ENCODE measurements at places on chromosomes 7 and 10.

DNA sequence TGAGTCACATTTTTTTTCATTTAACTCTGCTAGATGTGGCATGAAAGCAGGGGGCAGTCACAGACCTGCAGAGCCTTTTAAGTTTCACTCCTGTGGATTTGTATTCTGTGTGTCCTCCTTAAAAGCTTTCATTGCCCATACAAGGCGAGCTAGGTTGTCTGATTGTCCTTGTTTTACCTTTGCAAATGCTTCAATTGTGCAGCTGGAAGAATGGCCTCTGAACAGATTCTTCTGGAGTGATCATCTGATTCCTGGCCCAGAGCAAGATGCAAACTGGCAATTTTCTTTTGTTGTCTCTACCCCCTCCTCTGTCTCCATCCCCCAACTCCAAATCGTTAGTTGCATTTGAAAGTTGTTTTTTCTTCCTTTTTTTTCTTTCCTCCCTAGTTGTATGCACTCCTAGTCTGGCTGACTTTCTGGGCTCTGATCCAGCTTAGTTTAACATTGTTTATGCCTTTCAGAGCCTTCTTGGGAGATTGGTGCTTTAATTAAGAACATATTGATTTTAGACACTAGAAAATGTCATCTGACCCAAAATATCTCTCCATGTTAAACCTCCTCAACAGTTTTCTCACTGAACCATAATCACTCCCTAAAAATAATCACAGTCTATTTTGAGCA, 150.2 kb downstream of the REEP3 start:
- no peak for DNase-seq

DNA sequence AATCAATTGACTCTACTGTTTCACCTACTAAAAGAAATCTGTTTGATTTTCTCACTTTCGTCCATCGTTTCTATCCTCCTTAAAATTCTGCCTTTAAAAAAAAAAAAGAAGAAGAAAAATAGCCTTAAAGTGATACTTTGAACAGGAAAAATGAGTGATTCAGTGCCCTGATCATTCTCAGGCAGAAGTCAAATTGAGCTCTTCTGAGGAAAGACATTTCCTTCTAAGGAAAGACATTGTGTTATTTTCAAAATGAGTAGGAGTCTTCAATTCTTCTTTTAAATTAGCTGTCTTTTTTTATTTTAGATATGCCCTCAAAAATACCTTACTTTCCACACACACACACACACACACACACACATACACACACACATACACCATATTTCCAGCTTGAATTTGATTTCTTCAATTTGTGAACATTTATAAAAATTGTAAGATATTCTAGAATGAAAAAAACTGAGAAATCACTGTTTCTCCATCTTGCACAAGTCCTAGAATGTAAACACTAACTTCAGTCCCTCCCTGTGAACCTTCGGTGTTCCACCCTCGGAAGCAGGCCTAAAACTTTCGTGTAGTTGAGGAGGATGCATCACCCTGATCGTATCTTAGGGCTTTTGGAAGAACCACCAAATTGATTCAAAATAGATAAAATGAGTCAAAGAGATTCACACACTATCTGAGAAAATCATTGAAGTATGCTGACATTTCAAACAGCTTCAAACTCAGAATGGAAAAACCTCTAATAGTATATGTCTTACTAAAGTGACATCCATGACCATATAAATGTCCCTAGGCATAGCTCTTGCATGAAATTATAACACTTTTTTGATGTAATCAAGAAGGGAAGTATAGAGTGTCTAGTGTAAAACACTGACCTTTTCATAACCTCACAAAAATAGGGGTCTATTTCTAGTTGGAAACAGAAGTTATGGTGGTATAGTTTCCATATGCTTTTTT, 270.8 kb downstream of the GATA3 start:
- no peak for DNase-seq

- DNase-seq, result no peak
Measured at GRCh38 chr7:158854681-158855081, 1.7 kb upstream of the DYNC2I1 start.

DNA sequence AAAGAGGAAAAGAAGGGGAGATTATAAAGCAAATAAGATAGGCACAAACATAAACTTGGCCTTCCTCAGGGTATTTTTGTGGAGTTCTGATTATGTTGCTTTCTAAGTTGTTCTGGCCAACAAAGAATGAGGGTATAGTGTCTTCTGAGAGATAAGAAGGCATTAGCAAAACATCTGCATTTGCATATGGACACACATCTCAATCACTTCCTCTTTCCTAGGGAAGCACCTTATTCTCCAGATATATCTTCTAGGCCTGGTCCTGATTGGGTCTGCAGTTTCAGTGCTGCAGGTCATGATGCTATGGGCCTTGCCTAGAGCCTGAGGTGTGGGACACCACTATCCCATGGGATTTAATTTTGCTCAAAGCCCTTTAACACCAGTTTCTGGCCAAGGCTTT, 308.8 kb upstream of the PHYHIPL start:
- DNase-seq, result no peak

DNA sequence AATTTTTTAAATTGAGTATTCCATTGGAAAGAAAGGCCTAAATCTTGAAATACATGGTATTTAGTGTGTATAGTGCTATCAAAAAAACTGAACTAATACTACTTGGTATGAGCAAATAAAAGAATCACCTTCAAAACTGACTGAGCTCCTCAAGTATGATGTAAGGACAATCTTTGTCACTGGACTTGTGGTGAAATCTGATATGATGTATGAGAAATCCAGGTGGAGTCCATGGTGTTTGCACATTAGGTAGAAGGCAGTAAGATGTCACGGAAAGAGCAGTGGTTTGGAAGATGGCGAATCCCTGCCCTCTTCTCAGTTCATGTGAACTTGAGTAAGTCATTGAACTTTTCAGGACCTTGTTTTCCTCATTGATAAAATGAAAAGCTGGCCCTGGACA, 62.1 kb upstream of the COL1A2 start:
- DNase-seq, result no peak

DNA sequence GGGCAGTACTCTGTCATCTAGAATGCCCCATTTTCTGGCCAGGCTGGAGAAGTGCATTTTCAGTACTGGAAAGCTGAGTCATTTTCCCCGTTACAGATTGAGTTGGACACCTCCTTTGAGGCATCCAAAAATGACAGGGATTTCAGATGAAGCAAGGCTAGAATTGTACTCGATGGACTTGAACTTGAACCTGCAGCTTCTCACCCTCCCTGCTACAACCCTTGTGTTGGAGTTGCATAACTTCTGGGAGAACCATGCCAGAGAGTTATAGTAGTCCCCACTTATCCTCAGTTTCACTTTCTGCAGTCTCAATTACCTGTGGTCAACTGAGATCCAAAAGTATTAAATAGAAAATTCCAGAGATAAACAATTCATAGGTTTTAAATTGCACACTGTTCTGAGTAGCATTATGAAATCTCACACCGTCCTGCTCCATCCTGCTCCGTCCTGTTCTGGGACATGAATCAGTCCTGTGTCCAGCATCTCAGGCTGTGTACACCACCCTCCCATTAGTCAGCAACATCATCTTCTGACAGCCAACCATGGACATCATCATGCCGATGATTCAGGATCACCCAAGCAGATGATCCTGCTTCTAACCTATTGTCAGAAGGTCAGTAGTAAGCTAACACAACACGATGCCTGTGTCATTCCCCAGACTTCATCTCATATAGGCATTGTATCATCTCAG, 363.7 kb downstream of the DPP6 start:
- DNase-seq, result no peak

DNA sequence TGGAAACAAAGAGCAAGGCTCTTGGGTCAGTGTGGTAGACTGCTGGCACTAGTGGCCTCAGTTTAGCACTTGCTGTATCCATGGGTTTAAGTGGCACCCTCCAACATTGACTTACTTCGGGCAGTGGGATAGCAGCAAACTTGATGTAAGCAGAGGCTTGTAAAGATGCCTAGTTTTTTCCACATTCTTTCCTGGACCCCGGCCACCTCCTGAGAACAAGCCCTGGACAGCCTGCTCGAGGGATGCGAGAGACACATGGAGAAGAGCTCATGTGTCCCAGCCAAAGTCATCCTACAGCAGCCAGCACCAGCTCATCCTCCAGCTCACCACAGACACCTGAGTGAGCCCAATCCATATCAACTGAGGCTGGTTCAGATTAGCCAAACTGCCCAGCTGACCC, 142.7 kb upstream of the PCBD1 start:
- no peak for DNase-seq

DNA sequence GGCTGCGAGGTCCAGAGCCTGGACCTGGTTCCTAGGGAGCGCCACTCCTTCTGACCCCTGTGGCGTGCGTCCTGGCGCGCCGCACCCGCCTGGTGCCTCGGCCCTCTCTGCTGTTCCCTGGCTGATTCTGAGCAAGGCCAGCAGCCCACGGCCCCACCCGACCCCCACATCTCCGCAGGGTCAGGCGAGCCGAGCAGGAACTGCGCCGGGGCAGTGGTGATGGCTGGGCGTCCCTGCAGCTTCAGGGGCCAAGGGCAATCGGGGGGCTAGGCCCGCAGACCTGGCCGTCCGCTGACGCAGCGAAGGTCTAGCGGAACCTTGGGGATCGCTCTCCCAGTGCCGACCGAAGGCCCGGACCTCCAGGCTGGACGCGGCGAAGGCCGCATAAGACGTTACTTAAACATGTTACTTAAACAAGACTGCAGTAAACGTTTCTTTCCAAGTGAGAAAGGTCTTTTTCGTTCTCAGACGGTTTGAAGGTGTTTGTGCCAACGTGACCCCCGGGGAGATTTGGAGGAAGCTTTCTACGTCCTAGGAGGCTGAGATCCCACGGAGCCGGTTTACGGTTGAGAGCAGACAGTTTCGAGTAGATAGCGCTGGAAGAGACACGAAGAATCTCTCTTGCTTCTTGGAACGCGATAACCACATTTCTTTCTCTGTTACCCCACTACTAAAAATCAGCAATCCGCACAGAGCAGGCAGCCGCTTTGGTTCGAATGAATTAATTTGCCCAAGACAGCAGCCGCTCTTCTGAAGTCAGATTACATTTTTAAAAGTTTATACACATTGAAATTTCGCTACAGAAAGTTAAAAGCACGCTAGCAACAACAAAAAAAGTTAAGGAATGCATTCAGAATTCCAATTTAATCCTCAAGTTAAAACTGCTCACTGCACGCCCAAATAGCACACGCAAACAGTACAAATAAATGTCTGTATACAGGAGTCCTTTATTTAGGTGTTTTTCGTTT, 4.9 kb upstream of the NKX2-3 start:
- peak; percentile 71 for DNase-seq

- DNase-seq, result no peak
Measured at GRCh38 chr7:131564640-131565039, 8.2 kb upstream of the PODXL start.

- no peak for DNase-seq
Measured at GRCh38 chr10:14003517-14004184, 327.1 kb downstream of the FRMD4A start.

DNA sequence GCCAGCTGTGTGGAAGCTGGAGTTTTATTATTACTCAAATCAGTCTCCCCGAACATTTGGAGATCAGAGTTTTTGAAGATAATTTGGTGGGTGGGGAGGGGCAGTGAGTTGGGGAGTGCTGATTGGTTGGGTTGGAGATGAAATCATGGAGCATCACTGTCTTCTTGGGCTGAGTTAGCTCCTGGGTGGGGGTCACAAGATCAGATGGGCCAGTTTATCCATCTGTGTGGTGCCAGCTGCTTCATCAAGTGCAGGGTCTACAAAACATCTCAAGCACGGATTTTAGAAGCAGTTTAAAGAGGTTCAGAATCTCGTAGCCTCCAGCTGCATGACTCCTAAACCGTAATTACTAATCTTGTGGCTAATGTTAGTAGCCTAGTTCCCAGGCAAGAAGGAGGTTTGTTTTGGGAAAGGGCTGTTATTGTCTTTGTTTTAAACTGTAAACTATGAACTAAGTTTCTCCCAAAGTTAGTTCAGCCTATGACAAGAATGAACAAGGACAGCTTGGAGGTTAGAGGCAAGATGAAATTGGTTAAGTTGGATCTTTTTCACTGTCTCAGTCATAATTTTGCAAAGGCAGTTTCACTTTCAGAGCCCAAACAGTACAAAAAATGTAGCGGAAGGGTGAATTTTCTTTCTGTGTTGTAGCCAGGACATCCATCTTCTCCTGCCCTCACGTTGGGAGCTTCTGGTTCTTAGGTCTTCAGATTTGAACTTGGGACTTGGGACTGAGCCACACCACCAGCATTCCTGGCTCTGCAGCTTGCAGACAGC, 43.1 kb downstream of the KLF6 start:
- DNase-seq, result no peak

GRCh38 chr10:122450353-122450990, 4.0 kb upstream of the ARMS2 start:
- DNase-seq, result no peak

GRCh38 chr7:104059103-104059502, 69.6 kb upstream of the RELN start:
- no peak for DNase-seq

GRCh38 chr7:10924370-10924769, 49.3 kb upstream of the PHF14 start:
- no peak for DNase-seq

DNA sequence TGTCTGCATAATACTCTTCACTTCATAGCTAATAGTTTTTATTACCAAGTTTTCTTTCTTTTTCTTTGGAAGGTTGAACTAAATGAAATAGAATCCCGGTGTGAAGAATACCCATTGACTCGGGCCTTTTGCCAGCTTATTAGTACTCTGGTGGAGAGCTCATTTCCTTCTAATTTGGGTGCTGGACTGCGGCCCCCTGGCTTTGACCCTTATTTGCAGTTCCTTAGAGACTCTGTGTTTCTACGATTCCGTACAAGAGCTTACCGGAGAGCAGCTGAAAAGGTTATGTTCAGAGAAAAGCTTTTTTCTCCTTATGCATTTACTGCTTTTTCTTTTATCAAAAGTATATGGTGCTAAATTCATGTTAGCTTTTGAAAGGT, 40.2 kb downstream of the NUP205 start:
- no peak for DNase-seq

GRCh38 chr7:144408121-144408520, 4.6 kb upstream of the NOBOX start:
- no peak for DNase-seq

DNA sequence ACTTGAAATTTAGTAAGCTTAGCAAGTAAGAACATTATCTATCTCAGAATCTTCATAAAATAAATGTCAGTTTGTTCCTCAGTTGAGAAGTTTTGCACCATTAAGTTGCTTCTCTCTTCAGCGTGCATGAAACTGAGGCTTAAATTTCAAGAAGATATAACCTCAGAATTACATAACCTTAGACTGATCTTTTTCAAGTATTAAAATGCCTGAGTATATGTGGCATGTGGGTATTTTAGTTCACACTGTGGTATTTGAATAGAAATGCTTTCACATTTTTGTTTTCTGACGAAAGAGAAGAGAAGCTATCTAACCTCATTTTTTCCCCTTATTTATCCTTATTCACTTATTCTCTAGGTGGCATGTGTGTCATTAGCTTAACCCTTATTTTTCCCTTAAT, 104.1 kb downstream of the PHF14 start:
- no peak for DNase-seq
